ENCODE measurements at places on chromosomes 7 and 10.

GRCh38 chr7:75716992-75717626 is 21.6 kb downstream of the HIP1 start:
- no peak for DNase-seq

- DNase-seq = no peak
These were observed 986.5 kb downstream of the KCNMA1 start for GRCh38 chr10:76651154-76651553.

DNA sequence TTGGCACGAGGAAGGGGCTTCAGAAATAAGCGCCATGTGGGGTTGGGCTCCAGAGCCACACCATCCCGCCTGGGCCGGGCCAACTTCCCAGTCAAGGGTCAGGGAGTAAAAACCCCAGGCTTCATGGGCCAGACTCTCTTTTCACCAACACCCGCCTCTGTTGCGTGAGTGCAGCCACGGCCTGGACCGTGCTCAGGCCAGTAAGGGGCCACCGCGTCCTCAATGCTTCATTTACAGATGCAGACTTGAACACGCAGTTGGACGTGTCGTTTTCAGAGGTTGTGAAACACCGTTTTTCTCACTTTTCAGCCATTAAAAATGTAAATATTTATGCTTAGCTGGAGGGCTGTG is 161.0 kb downstream of the WDR37 start:
- no peak for DNase-seq

DNA sequence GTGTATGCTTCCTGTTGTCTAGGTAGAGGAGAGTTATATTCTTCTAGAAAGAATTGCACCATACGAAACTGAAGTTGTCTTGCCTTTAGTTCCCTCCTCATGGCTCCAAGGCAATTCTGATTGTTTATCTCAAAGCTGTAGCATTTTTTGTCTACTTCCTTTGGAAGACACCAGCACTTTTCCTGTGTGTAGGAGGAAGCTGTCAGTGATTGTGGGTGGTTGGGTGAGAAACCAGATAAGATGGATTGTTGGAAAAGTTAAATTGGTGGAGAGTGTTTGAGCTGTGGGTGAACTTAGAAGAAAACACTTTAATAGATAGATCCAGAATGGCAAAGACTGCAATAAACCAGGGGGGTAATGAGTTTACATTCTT is 12.1 kb upstream of the CSTF2T start:
- DNase-seq = no peak

DNA sequence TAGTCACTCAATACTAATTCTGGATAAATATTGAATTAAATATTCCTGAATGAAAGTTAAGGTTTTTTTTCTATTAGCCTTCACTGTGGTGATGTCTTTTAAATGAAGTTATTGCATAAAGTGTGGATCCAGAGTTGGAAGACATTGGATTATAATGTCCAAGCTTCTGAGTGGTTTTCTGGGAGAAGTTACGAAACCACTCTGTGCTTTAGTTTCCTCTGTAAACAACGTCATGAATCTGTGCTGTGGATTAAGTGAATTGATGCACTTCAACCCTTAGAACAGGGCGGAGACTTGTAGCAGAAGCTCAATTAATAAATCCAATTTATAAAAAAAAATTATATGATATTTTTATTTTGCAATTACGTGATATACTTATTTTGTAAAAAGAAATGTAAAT is 271.7 kb downstream of the BICC1 start:
- no peak for DNase-seq

- no peak for DNase-seq
These were observed 219.3 kb downstream of the DNAJB6 start for GRCh38 chr7:157555944-157556641.

DNA sequence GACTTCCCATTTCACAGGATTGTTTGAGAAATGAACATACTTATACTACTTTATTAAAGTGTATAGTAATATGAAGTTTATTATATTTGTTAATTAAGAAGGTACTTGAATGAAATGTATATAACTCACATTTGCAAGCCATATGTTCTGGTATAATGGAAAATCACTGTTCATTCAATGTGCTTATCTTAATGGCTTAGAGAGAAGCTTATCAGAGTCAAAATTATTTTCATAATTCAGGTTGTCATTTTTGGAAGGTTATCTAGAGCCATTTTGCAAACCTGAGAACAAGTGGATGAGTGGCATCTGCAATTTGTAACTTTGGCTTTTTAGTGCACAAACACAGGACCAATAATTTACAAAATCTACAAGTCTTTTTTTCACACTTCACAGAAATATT is 621.0 kb downstream of the ARL4A start:
- no peak for DNase-seq

DNA sequence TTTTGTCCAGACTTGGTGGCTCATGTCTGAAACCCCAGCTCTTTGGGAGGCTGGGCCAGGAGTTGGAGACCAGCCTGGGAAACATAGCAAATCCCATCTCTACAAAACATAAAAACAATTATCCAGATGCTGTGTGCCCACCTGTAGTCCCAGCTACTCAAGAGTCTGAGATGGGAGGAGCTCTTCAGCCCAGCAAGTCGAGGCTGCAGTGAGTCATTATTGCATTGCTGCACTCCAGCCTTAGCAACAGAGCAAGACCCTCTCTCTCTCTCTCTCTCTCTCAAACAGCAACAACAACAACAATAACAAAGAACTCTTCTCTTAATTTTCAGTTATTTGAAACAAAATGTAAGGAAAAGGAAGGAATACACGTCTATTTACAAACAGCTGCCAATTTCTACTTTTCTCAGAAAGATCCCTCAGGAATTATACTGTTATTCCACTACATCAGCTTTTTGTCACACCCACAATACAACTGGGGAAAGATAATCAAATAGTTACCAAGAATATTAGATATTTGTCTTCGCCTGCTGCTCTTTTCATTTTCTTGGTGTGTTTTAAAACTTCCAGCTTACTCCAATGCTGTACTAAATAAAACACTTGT is 5.1 kb upstream of the TSPAN12 start:
- no peak for DNase-seq

Measured in umbilical cord (tissue), 2 donors.